Stimulated activated CD4-positive, alpha-beta T cell treated with anti-CD3 and anti-CD28 coated beads, Interleukin-1b, Interleukin-23, amount 100 ng/mL, for 1 hour (primary cell): ENCODE measurements at places on chromosomes 4 and X.

DNA sequence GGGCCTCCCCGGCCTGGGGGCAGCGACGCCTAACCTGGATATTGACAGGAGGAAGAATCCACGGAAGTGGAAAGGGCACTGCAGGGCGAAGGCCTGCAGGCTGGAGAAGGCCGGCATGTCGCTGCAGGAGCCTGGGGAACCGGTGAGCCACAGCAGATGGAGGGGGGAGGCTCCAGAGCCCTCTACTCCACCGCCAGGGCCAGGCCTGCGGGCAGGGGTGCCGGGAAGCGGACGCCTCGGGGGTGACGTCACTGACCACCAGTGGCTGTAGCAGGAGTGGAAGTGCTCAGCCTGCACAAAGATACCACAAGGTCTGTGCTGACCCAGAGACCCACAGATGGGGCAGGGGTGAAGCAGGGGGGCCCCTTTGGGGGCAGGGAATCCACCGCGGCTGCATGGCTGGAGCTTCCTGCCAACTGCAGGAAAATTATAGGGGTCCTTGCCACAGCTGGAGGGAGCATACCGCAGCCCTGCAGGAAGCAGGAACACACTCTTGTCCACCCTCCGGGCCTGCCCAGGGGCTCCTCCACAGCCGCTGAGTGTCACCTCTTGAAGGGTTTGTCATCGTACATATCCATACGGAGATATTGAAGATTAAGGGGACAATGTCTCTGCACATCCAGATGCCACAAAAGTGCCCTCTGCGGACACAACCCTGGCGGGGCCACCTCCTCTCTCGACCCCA is 7.6 kb upstream of the HTRA3 start:
- DNase-seq = no peak

DNA sequence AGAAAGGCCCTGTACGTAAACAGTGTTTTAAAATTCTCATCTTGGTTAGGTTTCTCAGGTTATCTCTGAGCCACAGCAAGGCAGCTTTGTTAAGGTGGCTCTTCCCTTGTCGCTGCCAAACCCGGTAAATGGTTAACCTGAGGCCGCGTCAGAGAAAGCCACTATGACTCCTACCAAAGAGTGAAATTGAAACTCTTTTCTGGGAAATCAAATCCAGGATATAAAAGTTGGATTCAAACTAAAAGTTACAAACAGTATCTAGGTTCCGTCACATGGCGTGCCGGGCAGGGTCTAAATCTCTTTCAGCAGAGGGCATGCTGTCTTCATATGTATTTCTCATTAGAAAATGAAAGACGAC is 433 bp downstream of the MMAA start:
- DNase-seq = no peak

DNA sequence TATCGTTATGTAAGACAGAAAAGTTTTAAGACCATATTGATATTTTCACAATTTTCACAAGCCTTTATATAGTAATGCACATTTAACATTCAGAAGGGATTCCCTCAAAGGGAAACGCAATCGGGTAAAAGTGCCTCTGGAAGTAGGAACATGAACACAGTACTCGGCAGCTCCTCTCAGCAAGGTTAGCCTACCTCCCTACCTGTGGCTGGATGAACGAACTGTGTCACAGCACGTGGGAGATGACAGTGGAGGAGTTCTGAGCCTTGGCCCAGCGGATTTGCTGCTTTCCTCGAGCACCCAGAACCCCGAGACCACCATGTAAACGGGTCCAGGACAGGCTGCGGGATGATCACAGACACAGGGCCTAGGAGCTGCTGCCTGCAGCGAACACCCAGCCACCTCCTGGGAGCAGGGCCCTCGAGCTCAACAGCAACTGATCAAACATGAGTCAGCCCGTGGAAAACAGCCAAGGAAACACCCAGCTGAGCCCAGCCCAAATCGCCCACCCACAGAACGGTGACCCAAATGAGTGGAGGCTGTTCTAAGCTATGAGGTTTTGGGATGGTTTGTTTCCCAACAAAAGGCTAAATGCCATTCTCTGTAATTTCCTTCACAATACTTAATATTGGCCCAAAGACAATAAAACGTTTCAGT is 30.4 kb downstream of the FAT1 start:
- no peak for DNase-seq

DNA sequence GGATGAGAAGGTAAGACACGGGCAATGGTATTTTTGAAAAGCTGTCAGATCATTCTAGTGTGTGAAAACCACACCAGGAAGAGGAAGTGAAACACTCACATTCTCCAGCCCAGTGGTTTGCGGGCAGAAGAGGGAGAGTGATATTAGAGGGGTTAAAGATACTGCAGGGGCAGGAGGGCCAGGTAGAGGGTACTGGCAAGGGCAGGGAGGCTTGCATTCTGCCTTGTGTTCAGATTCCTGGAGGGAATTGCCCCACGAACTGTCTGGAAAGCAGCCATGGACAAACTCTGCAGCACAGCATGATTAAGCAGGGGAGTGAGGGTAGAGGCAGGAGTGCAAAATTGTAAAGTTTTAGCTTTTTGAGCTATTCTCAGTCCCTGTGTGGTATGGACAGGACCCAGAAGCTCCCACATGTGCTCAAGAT is 30.9 kb downstream of the NIPAL1 start:
- peak; percentile 21 for DNase-seq

DNA sequence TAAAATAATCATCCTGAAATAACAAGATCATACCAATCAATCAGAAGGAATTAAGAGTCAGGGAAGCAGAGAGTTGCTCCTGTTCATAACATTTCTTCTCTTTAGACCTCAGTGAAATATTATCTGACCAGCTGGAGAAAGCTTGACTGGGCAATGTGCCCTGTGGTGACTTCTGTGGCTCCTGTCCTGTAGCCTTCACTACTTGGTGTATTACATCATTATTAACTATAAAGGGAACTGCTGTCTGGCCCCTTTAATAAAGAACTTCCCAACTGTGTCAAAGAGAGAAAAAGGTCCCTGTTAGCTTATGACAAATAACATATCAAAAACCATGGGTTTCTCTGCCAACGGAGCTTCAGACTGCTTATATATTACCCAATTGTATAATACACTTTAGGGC is 18.0 kb downstream of the OPHN1 start:
- no peak for DNase-seq

GRCh38 chr4:139740531-139741041 is 75.0 kb downstream of the MGST2 start:
- DNase-seq = no peak

DNA sequence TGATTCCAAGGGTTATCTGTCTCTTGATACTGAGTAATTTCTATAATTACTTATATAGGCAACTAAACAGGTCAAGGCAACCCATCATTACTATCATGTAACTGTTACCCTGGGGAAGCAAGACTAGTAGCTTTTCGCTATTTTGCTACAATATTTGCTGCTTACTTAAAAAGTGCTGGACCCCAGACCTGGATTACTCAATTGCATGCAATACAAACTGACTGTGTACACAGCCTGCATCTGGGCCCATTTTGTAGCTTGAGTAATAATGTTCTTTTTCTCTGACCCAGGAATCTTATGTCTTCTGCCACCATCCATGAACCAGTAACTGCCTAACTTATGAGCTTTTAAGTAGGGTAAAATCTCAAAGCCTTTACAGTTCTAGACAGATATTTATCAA is 53.4 kb downstream of the CNOT6L start:
- DNase-seq = no peak
